ENCODE measurements at places on chromosomes 2 and 18.

- DNase-seq: no peak
- H3K27me3 ChIP-seq: no peaks in the 10 kb centered on the region
- no peak overlapping the region for H3K4me3 ChIP-seq
- H3K36me3 ChIP-seq: peaks cover 14% of the 10 kb centered on the region
- no peaks in the 10 kb centered on the region for H3K4me1 ChIP-seq
- H3K27ac ChIP-seq: no peak overlapping the region
Measured at GRCh38 chr2:24771061-24771460, 22.1 kb downstream of the PTRHD1 start.

- peaks cover 3% of the 10 kb centered on the region for H3K4me1 ChIP-seq
- DNase-seq: no peak
- peaks cover 4% of the 10 kb centered on the region for H3K27me3 ChIP-seq
- no peak overlapping the region for H3K4me3 ChIP-seq
- H3K36me3 ChIP-seq: no peaks in the 10 kb centered on the region
Measured at GRCh38 chr18:34159691-34160185, 65.0 kb downstream of the NOL4 start.

GRCh38 chr2:46363535-46364170, 66.4 kb downstream of the EPAS1 start:
- H3K27ac ChIP-seq: peak overlapping the region; percentile 26
- DNase-seq: no peak
- no peak overlapping the region for H3K4me3 ChIP-seq
- peaks cover 59% of the 10 kb centered on the region for H3K36me3 ChIP-seq

- H3K27me3 ChIP-seq: no peaks in the 10 kb centered on the region
- H3K4me1 ChIP-seq: peaks cover 52% of the 10 kb centered on the region
- peak overlapping the region; percentile 93 for H3K27ac ChIP-seq
- DNase-seq: peak; percentile 72
- H3K4me3 ChIP-seq: peak overlapping the region; percentile 83
- H3K36me3 ChIP-seq: no peaks in the 10 kb centered on the region
Measured at GRCh38 chr2:17752892-17753802, 463 bp downstream of the SMC6 start.

- no peak for DNase-seq
- H3K27me3 ChIP-seq: peaks cover 3% of the 10 kb centered on the region
- no peak overlapping the region for H3K27ac ChIP-seq
Measured at GRCh38 chr2:181374781-181375675, 82.2 kb upstream of the ITGA4 start.

DNA sequence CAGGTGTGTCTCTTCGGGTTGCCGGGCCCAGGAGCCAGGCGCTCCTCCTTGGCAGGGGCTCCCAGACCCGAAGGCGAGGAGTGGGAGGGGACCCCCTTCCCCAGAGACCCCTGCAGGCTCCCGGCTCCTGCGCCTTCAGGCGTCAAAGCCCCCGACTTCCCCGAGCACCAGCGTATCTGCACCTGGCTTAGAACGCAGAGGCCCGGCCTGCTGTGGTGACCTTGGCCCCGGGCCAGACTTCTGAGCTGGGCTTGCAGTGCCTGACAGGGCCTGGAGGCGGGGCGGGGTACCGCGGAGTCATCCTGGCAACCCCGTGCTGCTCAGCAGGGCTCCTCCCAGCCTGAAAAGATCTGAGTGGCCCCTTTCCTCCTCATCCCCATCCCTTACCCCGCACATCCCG, 27.0 kb downstream of the SKA1 start:
- H3K4me1 ChIP-seq: no peaks in the 10 kb centered on the region
- H3K27me3 ChIP-seq: no peaks in the 10 kb centered on the region
- no peak overlapping the region for H3K27ac ChIP-seq
- peak; percentile 75 for DNase-seq

GRCh38 chr2:84495539-84496146, 20.7 kb upstream of the DNAH6 start:
- no peak overlapping the region for H3K4me3 ChIP-seq
- H3K4me1 ChIP-seq: peaks cover 4% of the 10 kb centered on the region
- no peaks in the 10 kb centered on the region for H3K36me3 ChIP-seq
- DNase-seq: no peak
- H3K27ac ChIP-seq: no peak overlapping the region

DNA sequence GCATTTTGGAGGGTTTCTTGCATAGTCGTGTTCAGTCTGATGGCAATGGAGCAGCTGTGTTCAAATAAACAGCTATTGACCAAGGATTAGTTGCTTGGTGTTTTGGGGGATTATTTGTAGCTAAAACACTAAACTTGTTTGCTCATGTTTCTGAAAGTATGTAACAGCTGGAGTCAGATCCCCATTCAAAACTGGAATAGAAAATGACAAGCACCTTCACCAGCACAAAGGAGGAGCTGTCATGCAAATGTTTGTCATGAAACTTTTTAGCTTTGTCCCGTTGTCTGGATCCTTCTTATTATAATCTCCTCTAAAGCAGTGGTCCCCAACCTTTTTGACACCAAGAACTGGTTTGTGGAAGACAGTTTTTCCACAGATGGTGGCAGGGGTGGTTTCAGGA, 96.9 kb upstream of the ZNF236 start:
- no peak for DNase-seq
- no peaks in the 10 kb centered on the region for H3K27me3 ChIP-seq
- H3K4me1 ChIP-seq: no peaks in the 10 kb centered on the region
- H3K27ac ChIP-seq: no peak overlapping the region
